ENCODE measurements at places on chromosomes 6 and 20.

DNA sequence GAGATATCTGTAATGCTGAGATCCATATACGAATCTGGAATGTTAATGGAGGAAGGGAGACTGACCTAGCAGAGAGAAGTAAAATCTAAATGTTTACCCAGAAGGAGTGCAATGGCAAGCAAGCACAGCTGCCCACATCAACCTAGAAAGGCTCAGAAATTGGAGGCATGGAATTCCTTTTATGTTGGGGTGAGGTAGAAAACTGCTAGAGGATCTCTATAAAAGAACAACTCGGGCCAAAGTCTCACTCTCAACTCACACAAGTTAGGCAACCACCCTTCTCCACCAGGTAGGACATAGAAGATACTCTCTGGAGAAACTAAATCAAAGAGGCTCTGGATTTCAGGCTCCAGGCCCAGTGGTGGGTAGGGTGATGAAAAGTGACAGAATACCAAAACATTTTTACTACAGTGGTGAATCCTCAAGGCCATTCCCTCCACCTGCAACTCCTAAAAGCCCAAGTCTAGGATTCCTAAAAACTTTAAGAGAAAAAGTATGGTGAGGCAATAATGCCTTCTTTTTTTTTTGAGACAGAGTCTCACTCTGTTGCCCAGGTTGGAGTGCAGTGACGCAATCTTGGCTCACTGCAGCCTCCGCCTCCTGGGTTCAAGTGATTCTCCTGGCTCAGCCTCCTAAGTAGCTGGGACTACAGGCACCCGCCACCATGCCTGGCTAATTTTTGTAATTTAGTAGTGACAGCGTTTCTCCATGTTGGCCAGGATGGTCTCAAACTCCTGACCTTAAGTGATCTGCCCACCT lies 9.5 kb upstream of the ADGRG6 start:
- DNase-seq = no peak

GRCh38 chr20:23320317-23320716 lies 30.3 kb upstream of the NXT1 start:
- no peak for DNase-seq

DNA sequence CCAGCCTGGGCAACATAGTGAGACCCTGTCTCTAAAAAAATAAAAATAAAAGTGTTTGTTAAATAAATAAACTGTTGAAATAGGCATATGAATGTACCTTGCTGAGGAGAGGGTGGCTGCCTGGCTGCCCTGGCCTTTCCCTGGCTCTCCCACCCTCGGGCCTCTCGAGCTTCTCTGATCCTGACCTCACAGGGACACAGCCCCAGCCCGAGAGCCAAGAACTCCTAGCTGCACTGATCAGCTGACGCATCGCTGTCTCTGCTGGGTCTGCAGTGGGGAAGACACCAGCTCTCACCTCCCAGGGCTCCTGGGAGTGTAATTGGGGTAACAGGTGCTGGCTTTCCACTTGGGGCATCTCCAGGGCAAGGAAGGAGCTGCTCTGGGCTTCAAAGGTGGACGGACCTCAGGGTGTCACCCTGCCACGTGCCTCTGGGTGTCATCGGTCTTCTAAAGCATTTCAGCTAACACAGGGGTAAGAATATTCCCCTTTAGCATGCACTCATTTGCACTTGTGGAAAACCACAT lies 6.9 kb downstream of the TCF15 start:
- DNase-seq = no peak

GRCh38 chr6:105560611-105561066 lies 157.8 kb upstream of the PREP start:
- DNase-seq = no peak

GRCh38 chr6:137353346-137353745 lies 134.2 kb upstream of the IFNGR1 start:
- no peak for DNase-seq

- no peak for DNase-seq
Observed at GRCh38 chr6:5160206-5160605, 75.1 kb downstream of the PPP1R3G start.

DNA sequence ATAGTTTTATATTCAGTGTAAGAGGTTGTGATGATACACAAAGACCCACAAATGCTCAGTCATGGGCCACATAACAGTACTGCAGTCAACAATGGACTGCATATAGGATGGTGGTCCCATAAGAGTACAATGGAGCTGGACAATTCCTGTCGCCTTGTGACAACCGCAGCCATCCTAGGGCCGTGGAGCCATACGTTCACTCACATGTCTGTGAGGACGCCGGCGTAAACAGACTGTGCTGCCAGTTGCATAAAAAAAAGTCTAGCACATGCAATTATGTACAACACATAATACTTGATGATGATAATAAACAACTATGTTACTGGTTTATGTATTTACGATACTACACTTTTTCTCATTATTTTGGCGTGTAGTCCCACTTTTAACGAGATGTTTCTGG lies 30.9 kb downstream of the BFSP1 start:
- DNase-seq = no peak

- no peak for DNase-seq
Observed at GRCh38 chr6:118678866-118679265, 27.5 kb upstream of the CEP85L start.

DNA sequence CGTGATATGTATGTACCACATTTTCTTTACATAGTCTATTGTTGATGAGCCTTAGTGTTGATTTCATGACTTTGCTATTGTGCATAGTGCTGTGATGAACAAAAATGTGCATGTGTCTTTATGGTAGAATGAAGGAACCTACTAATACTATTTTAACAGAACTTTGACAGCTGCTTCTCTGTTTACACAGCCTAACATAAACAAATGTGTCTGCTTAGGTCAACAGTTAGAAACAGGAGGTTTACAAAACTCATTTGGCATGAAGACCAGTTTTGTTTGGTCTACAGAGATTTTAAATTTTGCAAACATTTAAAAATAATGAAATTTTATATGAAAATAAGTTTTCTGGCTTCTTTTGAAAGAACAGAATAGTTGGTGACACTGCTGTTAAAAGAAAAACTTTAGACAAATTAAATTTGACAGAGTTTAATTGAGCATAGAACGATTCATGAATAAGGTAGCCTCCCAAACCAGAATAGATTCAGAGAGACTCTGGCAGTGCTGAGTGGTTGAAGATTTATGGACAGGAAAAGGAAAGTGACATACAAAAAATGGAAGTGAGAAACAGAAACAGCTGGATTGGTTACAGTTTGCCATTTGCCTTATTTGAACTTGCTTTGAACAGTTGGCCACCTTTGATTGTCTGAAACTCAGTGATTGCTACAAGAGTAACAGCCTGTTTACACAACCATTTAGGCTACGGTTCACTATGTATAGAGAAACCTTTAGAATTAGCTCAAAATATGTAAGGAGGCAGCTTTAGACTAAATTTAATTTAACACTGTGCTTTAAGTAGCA lies 715.8 kb upstream of the HS3ST5 start:
- no peak for DNase-seq

DNA sequence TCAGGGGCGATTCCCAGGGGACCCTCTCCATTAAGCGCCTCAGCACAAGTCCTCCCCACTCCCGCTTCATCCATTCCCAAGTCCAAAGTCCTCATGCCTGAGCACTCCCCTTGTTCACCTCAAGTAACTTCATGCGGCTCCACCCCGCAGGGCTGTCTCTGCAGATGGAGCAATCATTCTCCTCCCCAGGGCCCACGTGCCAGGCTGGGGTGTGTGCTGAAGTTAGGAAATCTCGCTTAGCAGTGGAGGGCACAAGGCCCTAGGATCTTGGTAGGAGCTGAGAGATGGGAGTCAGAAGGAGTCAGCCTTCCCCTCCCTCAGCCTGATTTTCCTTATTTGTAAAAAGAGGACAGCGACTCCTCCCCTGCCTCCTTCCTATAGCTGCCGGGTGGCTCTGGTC lies 3.5 kb downstream of the TGM3 start:
- no peak for DNase-seq

DNA sequence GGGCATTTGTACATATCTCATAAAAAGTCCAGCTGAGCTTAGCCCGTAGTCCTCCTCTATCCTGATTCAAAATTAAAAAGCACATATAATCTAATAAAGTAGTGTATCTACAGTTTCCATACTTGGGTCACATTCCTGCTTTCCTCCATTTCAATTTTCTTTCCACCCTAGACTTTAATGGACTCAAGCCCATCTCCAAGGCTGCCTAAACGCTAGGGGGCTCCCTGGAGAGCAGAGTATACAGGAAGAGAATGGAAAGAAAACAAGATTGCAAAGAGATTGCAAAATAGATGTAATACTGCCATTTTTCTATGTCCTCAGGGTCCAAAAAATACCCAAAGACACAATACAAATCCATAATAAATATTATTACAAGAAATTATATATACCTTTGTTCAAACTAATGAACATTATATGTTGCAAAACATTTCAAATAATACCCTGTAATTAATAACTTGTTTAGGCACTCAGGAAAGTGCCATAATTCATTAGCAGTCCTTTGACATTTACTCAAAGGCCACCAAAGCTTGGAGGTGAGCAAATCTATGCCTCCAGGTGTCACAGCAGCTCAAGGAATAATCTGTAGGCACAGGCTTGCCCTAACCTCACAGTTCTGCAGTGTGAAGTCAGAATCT lies 2.4 kb upstream of the MCM3 start:
- peak; percentile 43 for DNase-seq

DNA sequence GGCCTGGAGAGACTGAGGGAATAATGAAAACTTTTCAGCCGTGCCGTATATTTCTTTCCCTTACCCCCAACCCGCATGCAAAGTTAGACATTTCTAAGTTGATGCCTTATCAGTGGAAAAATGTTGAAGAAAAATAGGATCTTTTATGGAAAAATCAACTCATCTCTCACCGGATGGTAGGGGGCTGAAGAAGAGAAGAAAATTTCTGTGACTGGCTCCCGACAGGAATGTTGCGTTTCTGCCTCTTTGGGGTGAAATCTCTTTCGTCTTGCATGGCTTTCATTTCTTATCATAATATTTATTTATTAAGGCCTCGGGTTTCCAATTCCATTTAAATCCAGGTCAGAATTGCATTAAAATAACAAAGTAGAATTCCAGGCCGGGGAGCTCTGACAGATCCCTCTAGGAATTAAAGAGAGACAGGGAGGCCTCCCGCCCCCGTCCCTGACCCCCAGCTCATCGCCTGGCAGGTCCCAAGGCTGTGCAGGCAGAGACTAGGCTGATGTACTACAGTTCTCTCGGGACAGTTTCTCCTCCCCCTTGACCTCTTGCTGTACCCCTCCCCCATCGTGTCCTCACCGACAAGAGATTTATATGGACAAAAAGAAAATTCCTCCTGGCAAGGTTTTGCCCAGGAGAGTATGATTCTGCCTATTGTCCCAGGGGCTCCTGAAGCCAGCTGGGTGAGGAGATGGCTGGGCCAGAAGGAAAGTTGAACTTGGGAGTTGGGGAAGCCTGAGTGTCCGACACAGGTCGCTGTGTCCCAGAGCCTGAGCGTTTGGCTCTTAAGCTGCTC lies 1.3 kb downstream of the SCUBE3 start:
- DNase-seq = no peak

GRCh38 chr6:154403788-154404187 lies 47.2 kb upstream of the IPCEF1 start:
- DNase-seq = no peak

GRCh38 chr6:39268171-39268570 lies 38.9 kb upstream of the KCNK5 start:
- DNase-seq = no peak

DNA sequence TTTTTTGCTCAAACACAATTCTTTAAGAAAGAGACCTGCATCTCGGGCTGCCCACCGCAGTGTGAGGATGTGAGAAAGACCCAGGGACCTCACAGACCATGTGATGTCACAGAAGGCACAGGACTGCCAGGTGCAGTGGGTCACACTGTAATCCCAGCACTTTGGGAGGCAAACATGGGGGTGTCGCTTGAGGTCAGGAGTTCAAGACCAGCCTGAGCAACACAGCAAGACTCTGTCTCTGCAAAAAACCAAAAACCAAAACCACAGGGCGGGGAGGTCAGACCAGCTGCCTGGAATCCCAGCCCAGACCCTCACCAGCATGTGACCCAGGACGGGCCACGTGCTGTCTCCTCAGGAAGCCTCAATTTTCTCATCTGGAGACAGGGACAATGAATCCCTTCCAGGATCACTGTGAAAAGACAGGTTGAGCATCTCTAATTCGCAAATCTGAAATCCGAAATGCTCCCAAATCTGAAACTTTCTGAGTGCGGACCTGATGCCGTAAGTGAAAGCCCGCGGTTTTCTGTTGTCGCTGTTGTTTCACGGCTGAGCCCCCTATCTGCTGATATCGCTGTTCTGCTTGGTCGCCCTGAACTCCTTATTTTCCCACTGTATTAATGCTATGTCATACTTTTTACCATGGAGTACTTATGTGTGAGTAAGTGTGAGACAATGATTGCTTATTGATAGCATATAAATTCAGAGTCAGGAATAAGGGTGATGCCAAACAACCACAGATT lies 159.5 kb upstream of the PTPN1 start:
- no peak for DNase-seq

- DNase-seq = no peak
Observed at GRCh38 chr20:33526769-33527168, 36.9 kb downstream of the CBFA2T2 start.

DNA sequence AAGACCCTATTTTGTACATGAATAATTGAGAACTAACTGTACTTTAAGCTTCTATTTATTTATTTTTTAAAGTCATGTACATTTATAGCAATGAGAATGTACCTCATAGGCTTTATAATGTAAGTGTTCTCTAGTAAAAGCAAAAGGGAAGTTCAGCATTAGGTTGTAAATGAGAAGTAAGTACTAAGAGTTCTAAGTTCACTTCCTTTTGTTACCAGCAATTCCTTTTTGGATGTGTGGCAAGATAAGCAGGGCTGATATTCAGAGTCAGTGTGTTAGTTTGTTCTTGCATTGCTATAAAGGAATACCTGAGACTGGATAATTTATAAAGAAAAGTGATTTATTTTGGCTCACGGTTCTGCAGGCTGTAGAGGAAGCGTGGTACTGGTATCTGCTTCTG lies 54.0 kb upstream of the CCN2 start:
- DNase-seq = no peak

DNA sequence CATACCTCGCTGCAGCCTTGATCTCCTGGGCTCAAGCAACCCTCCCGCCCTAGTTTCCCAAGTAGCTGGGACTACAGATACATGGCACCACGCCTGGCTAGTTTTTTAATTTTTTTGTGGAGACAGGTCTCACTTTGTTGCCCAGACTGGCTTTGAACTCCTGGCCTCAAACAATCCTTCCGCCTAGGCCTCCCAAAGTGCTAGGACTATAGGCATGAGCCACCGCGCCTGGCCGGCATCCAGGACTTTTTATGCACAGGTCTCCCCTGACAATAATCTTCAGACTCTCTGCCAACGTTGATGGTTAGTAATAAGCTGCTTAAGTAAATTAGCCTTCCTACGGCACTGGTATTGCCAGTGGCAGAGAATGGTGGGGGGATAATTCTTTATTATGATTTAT lies 110.5 kb upstream of the MTHFD1L start:
- no peak for DNase-seq

- no peak for DNase-seq
Observed at GRCh38 chr6:161584051-161584450, 310.2 kb upstream of the AGPAT4 start.

GRCh38 chr6:41767112-41767833 lies 12.4 kb downstream of the FRS3 start:
- DNase-seq = no peak

DNA sequence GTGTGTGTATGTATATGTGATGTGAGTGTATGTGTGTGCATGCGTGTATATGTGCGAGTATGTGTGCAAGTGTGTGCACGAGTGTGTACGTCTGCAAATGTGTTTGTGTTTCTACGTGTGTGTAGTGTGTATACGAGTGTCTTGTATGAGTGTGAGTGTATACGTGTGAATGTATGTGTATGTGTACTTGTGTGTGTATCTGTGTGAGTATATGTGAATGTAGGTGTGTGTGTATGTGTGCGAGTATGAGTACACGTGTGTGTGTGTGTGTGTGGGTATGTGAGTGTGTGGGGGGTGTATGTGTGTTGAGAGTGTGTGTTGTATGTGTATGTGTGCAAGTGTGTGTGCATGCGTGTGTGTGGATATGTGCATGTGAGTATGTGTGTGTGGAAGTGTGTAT lies 602.0 kb upstream of the CDH4 start:
- DNase-seq = no peak

Data from stimulated activated CD8-positive, alpha-beta memory T cell treated with anti-CD3 and anti-CD28 coated beads, Interleukin-4, amount 100 ng/mL, for 4 hours (primary cell).